ENCODE measurements at places on chromosomes 6 and 20. TPM values are rescaled to one million over a fixed set of nuclear protein-coding genes. Genes with fewer than 3 reads are reported as not detected.

TMEM30A gene
- total RNA-seq, result 82.3 TPM

RBPJL gene
- total RNA-seq, result not detected

EPB41L1 gene
- 91.1 TPM for total RNA-seq

C20orf173 gene
- not detected for total RNA-seq

CDH26 gene
- total RNA-seq, result 30.6 TPM

SALL4 gene
- 1.8 TPM for total RNA-seq

SLC13A3 gene
- 16.9 TPM for total RNA-seq

MICB gene
- 1.3 TPM for total RNA-seq

OR12D3 gene
- not detected for total RNA-seq

GRCh38 chr6:3542032-3542640, 85.3 kb upstream of the SLC22A23 start:
- DNase-seq, result no peak

GRCh38 chr6:36695414-36695813, 2.2 kb upstream of the RAB44 start:
- no peak for DNase-seq

GRCh38 chr6:77204555-77204954, 258.7 kb downstream of the HTR1B start:
- no peak for DNase-seq

- no peak for DNase-seq
These were observed 9.2 kb downstream of the ECI2 start for GRCh38 chr6:4125933-4126864.

- no peak for DNase-seq
These were observed at the start of gene CASS4 for GRCh38 chr20:56411759-56412472. CASS4 (plus strand) TSS chr20:56412260; CDS start chr20:56412459, 199 bp downstream.

GRCh38 chr6:16803294-16804200, 42.3 kb upstream of the ATXN1 start:
- no peak for DNase-seq

DNA sequence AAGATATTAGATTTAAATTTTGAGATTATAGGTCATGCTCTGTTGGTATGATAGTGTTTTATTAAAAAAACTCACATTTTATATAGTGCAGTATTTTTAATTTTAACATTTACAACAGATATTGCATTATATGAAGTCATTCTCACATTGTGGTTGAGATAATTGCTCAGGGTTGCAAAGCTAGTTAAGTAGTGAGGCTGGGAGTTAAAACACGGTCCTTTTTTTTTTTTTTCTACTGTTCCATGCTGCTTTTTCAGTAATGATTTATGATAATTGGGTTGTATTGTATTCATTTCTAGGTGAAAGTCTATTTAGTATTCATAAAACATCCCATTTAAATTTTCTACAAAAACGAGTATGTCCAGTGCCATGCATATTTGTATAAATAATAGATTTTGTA, 117.6 kb upstream of the EDN1 start:
- DNase-seq, result no peak

GRCh38 chr20:37407019-37407566, 61.2 kb downstream of the SRC start:
- no peak for DNase-seq

DNA sequence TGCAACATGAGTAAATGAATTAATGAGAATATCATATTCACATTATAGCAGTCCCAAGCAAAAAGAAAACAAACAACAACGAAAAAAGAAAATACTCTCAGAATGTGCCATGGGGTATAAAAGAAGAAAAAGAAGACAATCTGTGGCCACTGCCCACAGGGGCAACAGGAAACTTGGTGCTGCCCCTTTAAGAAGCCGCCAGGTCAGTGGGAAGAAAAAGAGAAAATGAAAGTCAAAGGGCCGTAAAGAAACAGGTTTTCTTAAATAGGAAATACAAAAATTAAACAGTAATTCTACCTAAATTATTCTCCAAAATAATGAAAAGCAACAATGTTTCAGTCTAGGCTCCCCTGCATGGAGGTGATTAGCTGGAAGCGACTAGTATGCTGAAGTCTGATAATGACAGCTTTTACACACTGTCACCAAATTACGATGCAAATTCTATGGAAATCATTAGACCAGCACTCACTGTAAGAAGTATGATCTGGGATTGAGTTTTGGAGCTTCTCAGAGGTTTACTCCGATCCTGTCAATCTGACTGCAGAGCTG, 23.6 kb downstream of the GMDS start:
- no peak for DNase-seq

GRCh38 chr6:130575971-130576370, 210.2 kb downstream of the TMEM200A start:
- no peak for DNase-seq
